Fibroblast of skin of abdomen (primary cell): ENCODE measurements at places on chromosomes 6 and 20.

GRCh38 chr6:156851454-156851921 is 74.3 kb downstream of the ARID1B start:
- no peak for DNase-seq

DNA sequence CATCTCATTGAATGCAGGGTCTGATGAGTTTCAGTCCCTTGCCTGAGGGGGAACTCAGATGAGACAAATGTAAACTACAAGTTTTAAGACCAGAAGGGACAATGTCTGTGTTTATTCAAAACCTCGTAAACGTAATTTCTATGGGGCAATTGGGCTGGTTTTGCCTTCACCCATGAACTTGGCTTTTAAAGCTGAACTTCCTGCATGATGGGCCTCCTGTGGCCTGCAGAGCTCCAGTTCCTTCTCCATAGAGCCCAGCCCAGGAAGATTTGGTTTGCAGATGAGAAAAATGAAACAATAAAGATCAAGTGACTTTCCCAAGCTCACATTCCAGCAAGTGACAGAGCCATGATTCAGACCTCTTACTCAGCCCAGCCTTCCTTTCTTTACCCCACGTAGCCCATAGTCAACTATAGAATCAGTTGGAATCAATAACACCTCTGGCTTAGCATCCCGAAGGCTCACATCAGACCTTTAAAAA is 612.3 kb downstream of the UTRN start:
- peak; percentile 90 for DNase-seq

DNA sequence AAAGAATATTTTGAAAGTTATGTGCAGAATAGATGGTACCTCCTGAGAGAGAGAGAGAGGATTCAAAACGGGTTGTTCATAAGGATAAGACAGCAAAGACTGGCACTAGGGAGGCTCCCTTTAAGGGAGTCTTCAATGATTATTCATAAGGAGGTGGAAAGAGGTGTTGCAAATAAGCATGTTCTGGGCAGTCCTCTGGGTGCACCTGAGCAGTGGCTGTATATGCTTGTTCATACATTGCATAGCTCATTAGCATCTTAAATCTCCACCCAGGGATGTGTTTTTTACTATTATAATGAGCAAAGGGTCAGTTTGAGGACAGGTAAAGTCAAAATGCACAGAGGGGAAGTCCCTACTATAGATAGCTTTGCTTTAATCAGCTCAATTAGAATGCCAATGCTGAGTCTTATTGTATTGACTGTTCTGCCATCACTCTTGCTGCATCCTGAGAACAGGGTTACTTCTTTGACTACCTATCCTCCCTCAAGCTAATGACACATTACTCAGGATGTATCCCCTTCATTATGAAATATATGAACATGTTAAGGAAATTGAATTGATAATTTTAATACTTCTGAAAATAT is 10.0 kb upstream of the SIRPG start:
- DNase-seq, result no peak

GRCh38 chr6:42440778-42441696 is 10.7 kb downstream of the TRERF1 start:
- peak; percentile 70 for DNase-seq

- DNase-seq, result peak; percentile 95
These were observed 35.4 kb upstream of the PIM1 start for GRCh38 chr6:37134396-37135191.
